HepG2 (cell line): ENCODE measurements at places on chromosomes 3 and 15.
A peak's percentile ranks its signal among the peaks of the same experiment; 100 is the strongest.

DNA sequence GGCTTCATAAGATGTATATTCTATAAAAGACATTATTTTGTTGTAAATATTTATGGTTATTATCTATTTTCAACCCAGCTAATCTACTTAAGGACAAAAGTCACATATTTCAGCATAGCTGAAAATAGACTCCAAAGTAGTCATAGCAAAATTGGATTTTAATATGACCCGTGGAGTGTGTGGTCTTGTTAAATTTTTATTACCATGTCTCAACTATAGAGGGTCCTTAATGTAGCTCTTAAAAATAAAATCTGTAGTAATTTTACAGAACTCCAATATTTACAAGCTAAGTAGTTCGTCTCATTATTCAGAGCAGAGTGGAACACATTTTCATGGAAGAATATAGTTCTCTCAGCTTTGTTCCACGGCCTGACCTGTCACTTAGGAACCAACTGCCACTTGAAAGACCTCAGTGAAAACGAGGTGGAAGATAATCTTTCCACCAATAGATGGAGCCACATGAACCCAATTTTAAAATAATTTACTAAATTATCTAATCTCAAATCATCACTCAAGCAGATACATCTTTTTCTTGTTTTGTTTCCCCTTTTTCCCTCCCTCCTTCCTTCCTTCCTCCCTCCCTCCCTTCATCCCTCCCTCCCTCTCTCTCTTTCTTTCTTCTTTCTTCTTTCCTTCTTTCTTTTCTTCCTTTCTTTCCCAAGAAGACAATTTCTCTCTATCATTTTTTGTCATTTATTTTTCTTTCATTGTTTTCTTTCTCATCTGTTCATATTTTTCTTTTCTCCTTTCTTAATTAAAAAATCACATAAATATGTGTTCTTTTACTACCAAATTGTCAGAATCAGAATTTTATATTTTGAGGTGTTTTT is 97.2 kb downstream of the CLDN1 start:
- H3K4me1 ChIP-seq = no peaks in the 10 kb centered on the region
- H3K4me3 ChIP-seq = no peak overlapping the region
- no peaks in the 10 kb centered on the region for H3K36me3 ChIP-seq
- H3K27me3 ChIP-seq = no peaks in the 10 kb centered on the region
- DNase-seq = peak; percentile 29

DNA sequence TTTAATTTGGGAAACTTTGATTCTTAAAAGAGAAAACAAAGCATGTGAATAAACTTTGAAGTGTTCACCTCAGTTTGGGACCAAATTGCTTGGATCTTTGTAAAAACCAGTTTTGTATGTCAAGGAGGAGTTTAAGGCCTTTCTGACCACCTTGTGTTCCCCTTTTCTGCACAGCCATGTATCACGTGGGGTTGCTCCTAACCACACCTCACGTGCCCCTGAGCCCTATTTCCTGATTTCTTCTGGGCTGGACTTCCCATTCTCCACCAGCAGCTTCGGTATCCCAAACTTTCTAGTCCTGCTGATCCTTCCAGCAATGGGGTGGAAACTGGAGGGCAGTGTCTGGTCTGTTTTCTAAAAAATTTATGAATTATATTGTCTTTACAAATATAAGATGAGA is 76.4 kb upstream of the STT3B start:
- peaks cover under 1% of the 10 kb centered on the region for H3K4me1 ChIP-seq
- DNase-seq = no peak
- H3K4me3 ChIP-seq = no peak overlapping the region
- H3K27me3 ChIP-seq = peaks cover 9% of the 10 kb centered on the region; the same call in 2 of the 3 replicates
- H3K36me3 ChIP-seq = no peaks in the 10 kb centered on the region
- H3K27ac ChIP-seq = no peak overlapping the region

DNA sequence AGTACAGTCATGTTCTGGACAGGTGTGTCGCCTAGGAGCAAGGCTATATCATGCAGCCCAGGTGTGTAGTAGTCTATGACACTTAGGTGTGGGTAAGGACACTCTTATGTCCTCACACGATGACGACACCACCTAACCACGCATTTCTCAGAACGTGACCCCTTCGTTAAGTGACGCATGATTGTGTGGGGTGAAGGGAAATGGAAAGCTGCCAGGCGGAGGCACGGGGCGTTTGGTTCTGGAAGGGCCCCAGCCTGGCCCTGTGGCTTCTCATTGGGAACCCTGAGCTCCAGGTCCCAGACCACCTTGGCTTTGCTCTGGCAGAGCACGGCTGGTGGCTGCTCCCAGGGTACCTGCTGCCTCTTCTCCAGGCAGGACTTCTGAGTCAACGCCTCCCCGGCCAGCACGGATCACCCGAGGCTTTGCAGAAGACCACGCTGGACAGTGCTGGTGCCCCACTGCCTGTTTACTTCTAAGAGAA is 39.3 kb downstream of the FBLN2 start:
- no peak for DNase-seq
- no peaks in the 10 kb centered on the region for H3K4me1 ChIP-seq
- H3K4me3 ChIP-seq = no peak overlapping the region
- no peaks in the 10 kb centered on the region for H3K36me3 ChIP-seq
- no peak overlapping the region for H3K27ac ChIP-seq

DNA sequence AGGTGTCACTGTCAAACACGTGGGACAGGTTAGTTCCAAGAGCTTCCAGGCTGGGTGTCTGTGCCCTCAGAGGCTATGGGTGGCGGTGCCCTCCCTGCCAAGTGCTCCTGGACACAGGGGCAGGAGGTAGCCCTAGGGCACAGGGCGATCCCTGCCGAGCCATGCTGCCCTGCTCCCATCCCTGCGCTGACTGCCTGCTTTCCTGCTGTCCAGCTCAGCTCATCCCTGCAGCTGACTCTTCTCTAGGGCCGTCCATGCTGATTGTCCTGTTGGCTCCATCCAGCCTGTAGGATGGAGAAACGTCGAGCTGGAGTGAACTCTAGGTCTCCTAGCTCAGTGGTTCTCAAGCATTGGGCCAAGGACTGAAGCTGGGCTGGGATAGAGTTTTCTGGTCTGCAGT is 3.7 kb downstream of the PDIA5 start:
- no peak overlapping the region for H3K27ac ChIP-seq
- DNase-seq = no peak
- H3K4me3 ChIP-seq = no peak overlapping the region
- no peaks in the 10 kb centered on the region for H3K27me3 ChIP-seq
- peaks cover 55% of the 10 kb centered on the region for H3K4me1 ChIP-seq

- H3K36me3 ChIP-seq = no peaks in the 10 kb centered on the region
- DNase-seq = no peak
- no peaks in the 10 kb centered on the region for H3K27me3 ChIP-seq
- peaks cover 9% of the 10 kb centered on the region for H3K4me1 ChIP-seq
- no peak overlapping the region for H3K27ac ChIP-seq
- H3K4me3 ChIP-seq = no peak overlapping the region
Observed at GRCh38 chr15:53251523-53251922, 461.4 kb upstream of the ONECUT1 start.

DNA sequence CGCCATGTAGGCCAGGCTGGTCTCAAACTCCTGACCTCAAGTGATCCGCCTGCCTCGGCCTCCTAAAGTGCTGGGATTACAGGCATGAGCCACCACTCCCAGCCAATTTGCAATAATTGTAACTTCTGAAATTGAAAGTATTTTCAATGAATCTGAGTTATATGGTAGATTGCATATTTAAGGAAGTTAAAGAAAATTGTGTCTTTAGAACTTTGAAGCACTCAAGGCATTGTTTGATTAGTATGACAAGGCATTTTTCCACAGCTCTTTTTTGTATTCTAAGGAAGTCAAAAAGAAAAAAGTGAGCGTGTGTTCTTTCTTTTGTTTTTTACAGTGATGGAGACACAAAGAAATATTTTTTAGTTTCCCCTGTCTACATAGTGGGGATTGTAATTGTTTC is 15.7 kb upstream of the RPLP1 start:
- no peak overlapping the region for H3K4me3 ChIP-seq
- no peak overlapping the region for H3K27ac ChIP-seq
- peaks cover 63% of the 10 kb centered on the region for H3K36me3 ChIP-seq
- H3K4me1 ChIP-seq = no peaks in the 10 kb centered on the region
- no peak for DNase-seq
- H3K27me3 ChIP-seq = no peaks in the 10 kb centered on the region

GRCh38 chr3:95627293-95627692 is 1187.1 kb upstream of the EPHA6 start:
- H3K4me3 ChIP-seq = no peak overlapping the region
- no peaks in the 10 kb centered on the region for H3K4me1 ChIP-seq
- H3K36me3 ChIP-seq = no peaks in the 10 kb centered on the region
- H3K27me3 ChIP-seq = no peaks in the 10 kb centered on the region

GRCh38 chr3:184196536-184196935 is 10.5 kb downstream of the ABCF3 start:
- peaks cover 14% of the 10 kb centered on the region for H3K36me3 ChIP-seq
- peak; percentile 18 for DNase-seq

- H3K27me3 ChIP-seq = no peaks in the 10 kb centered on the region
- no peak for DNase-seq
- H3K36me3 ChIP-seq = no peaks in the 10 kb centered on the region
Observed at GRCh38 chr3:142623194-142623593, 27.0 kb downstream of the PLS1 start.

- H3K27ac ChIP-seq = peak overlapping the region; percentile 69
- H3K27me3 ChIP-seq = no peaks in the 10 kb centered on the region
- H3K36me3 ChIP-seq = no peaks in the 10 kb centered on the region
- no peak overlapping the region; the same call in 1 of the 2 replicates for H3K4me3 ChIP-seq
Observed at GRCh38 chr3:152243301-152243711, 25.4 kb upstream of the MBNL1 start.

DNA sequence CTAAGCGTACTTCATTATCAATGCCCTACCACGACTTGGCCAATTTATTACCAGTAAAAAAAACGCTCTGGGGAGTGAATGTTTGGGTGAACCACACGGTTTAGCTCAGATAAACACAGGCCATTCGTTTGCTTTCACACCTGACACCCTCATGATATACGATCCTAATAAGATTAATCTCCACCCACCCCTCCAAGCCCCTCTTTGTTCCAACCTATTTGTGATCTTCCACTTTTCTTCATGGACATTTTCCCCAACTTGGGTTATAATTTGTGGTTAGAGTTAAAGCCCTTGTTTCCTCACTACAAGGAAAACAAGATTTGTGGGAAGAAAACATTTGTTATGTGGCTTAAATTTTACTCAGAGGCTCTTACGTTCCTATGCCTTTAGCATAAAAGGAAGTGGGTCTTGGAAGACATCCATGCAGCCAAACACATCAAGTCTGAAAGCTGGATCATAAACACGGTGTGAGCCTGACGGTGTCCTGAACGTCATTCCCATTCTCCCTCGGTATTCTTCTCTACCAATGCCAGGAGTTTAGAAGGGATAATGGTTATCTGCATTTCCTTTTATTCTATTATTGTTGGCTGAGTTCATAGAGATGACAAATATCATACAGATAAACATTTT is 518.9 kb downstream of the NR2F2 start:
- no peak overlapping the region for H3K4me3 ChIP-seq
- H3K36me3 ChIP-seq = no peaks in the 10 kb centered on the region
- no peaks in the 10 kb centered on the region for H3K4me1 ChIP-seq
- DNase-seq = no peak

DNA sequence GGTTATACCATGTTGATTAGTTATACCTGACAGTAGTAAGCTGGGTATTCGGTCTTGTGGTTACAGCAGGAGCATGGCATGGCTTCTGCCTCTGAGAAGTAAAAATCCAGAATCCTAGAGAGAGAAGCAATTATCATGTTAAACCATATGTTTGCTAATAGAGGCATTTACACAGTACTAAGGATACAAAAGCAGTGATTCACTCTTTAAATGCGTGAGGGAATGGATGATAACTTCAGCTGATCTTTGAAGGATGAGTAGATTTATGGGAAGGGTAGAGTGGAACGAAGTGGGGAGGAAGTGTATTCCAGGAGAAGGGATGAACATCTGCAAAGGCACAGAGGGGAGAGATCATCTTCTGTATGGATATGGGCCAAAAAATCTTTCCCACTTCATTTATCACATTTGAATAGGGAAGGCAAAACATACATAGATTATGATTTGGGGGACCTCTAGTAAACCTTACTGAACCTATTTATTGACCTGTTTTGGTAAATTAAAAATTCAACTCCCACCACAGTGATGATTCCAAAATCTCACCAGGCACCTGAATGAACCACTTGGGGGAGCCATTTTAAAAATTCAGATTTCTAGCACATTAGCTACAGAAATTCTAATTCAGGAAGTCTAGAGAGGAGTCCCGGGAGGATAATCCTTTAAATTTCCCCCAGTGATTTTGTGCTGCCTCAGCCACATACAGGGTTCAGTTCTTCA is 35.1 kb downstream of the IGSF10 start:
- peaks cover 15% of the 10 kb centered on the region for H3K4me1 ChIP-seq
- H3K27me3 ChIP-seq = no peaks in the 10 kb centered on the region; the same call in 1 of the 2 replicates
- no peak for DNase-seq
- H3K4me3 ChIP-seq = no peak overlapping the region
- no peaks in the 10 kb centered on the region for H3K36me3 ChIP-seq

DNA sequence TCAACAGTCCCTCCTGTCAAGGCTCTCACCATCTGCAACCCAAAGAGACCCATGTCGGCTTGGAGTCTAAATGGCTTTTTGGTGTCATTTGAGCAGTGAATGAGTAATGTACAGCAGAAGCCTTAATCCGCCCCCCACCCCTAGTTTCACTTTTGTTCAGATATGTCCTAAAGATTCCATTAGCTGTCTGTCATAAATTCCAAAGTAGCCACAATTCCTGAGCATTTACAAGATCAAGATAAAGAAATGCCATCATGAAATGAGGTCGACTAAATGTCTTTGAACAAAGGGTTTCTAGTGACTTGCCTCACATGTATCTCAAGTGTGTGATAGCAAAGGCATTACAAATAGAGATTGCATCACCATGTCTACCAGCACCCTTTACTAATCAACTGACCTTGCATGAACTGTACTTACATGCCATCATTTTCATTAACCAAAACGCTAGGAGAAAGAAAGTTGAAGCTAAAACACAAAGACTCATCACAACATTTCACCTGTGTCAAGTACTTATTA is 123.8 kb upstream of the PHLDB2 start:
- peak; percentile 90 for DNase-seq
- peak overlapping the region; percentile 70 for H3K27ac ChIP-seq
- H3K4me3 ChIP-seq = peak overlapping the region; percentile 79; the same call in 1 of the 2 replicates
- H3K36me3 ChIP-seq = no peaks in the 10 kb centered on the region

DNA sequence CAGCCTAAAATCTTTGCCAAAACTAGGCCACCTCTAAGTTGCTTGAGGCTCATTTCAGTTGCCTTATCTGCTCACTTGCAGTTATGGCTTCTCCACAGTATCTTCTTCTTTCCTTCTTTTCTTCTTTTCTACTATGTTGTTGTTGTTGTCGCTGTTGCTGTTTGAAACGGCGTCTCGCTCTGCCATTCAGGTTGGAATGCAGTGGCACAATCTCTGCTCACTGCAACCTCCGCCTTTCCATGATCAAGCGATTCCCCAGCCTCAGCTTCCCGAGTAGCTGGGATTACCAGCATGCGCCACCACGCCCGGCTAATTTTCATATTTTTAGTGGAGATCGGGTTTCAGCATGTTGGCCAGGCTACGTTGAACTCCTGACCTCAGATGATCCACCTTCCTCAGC is 210.8 kb upstream of the NR2F2 start:
- H3K4me3 ChIP-seq = no peak overlapping the region
- H3K36me3 ChIP-seq = no peaks in the 10 kb centered on the region
- DNase-seq = no peak
- H3K27ac ChIP-seq = no peak overlapping the region
- H3K4me1 ChIP-seq = peaks cover 39% of the 10 kb centered on the region
